ENCODE measurements at places on chromosomes 12 and 14.

GRCh38 chr14:103100281-103101121 is 6.0 kb downstream of the EXOC3L4 start:
- DNase-seq, result no peak

- DNase-seq, result no peak
These were observed 60.6 kb downstream of the FBXL14 start for GRCh38 chr12:1533602-1534304.

GRCh38 chr12:569091-569676 is 94.1 kb downstream of the NINJ2 start:
- DNase-seq, result no peak

DNA sequence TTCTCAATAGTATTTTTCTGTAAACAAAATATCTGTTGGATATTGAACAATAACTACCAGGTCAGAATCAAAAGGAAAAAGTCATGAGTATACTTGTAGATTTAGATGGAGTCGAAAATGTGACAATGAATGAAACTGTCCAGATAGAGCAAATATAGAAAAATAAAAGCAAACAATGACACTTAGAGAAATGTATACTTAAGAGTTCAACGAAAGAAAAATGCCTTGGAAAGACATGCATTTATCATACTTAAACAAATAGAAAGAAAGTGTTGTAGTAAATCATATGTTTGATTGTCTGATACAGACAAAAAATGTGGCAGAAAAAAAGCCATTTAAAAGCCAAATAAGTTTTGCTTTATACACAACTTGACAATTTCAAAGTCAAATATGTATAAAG is 571.2 kb upstream of the MGAT4C start:
- DNase-seq, result no peak

- peak; percentile 14 for DNase-seq
These were observed 30.8 kb downstream of the GALNT4 start for GRCh38 chr12:89493670-89494302.

GRCh38 chr12:42812086-42812485 is 222.5 kb upstream of the PRICKLE1 start:
- DNase-seq, result no peak

DNA sequence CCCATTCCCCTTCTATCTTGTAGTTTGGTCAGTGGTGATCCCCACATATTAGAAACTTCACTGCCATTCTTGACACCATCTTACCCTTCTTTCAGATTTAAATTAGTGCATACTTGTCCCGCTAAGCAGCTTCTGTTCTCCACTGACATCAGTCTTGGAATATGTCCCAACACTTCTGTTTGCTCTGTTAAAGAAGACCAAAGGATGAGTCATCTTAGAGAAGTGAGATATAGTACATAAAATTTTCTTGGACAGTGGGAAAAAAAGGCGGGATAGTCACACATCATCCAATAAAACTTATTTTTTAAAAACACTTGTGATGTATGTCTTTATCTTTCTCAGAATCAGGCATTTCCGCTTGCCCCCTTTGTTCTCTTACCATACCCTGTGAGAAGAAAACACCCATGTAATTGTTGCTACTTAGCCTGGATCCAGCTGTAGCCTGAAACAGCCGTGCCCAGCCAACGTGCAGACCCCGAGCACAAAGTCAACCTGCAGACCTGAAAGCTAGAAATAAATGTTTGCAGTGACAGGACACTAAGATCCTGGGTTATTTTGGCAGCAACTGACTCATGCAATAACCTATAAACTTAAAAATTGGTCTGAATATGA is 100.1 kb upstream of the PDE3A start:
- no peak for DNase-seq

DNA sequence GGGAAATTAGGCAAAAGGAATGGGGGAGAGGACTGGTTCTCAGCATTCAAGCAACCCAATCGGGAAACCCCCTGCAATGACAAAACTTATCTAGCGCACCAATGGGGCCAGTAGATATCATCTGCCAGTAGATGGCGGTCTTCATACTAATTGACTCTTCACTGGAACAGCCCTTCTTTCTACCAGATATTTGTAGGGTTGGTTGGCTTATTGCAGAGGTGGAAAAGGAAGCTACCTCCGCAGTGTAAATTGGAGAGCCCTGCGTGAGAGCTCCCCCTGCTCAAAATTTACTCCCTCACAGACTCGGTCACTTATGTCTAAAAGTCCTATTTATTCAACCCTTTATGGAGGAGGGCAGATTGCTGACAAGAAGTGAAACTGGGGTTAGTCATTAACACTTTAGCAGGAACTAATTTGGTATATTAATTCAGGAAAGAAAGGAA is 166.1 kb upstream of the CCND2 start:
- DNase-seq, result peak; percentile 90

- no peak for DNase-seq
These were observed 13.5 kb downstream of the SLC38A2 start for GRCh38 chr12:46358791-46359666.

DNA sequence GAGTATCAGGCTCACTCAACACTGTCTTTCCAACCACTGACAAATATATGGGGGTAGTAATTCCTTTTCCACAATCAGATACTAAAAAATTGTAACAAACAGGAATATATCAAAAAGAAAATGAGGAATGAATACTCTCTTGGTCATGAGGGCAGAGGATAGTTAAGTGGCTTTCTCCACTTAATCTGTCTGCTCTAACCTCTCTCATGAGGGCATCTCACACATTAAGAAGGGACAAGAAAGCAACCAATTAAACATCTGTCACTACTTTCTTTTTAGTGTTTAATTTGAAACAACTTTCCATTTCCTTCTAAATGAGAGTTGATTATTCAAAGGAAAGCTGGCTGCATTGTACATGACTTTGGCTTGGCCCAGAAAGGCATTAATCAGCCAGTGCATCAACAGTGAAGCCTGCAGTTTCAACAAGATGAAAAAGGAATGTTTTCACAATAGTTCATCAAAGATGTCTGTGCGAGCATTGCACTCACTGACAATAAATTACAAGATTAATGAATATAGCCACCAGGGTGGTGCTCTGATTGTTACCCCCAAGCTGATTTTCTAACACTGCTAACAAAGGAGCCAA is 142.0 kb downstream of the SEC23A start:
- no peak for DNase-seq

GRCh38 chr14:96410119-96410518 is 18.2 kb downstream of the AK7 start:
- DNase-seq, result no peak

GRCh38 chr12:39440101-39440500 is 2.8 kb downstream of the KIF21A start:
- no peak for DNase-seq

GRCh38 chr14:67577909-67578749 is 21.9 kb downstream of the PIGH start:
- no peak for DNase-seq

DNA sequence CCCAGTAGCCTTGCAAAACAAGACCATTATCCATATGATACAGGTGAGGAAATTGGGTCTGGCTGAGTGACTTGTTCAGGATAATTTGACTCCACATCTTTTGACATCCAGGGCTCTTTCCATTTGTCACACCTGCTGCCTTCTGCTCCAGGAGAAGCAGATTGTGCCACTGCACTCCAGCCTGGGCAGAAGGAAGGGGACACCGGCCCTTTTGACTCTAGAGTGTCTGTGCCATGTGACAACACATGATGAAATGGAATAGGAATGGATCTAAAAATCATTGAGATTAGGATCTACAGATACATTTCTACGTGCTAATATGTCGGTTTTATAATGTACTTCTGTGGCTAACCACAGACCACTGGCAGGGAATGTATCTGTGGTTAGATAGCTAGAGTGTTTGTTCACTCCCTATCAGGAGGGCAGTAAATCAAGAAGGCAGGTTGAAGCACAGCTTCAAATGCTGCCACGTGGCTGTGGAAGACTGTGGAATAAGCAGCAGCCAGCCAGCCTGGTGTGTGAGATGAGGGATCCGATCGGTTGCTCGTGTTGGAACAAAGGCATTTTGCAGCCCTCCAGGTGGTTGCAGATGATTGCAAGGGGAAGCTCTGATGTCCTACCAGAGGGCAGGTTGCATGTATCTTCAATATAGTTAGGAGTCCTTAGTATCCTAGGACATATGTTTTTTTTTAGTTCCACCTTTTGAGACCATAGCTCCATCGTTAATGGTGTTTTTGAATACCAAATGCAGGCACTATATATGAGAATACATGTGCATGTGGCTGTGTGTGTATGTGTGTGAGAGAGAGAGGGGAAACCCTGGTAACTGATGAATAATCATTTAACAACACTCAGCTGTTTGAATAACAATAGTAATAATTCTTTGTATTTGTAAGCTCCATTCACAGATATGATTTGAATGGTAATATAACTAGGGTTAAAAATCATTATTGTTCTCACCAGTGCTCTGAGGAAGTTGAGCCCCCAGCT is 28.6 kb downstream of the EML1 start:
- no peak for DNase-seq

- DNase-seq, result no peak
These were observed 3.0 kb downstream of the ANKS1B start for GRCh38 chr12:99981639-99982190.

DNA sequence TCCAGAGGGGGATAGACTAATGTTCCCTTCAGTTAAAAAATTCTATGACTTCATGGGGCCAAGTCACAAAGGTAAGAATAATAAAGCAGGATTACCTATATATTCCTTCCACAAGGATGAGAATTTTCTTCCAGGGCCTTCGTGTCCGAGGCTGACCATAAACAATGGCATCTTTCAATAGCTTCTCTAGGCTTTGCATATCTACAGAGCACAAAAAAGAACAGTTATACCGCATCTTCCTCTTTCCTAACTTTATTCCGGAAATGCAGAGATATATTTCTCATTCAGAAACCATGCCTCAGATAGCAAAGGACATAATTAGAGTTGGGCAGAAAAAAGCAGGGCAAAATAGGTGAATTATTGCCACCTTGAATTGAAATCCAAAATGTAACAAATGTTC is 58.3 kb upstream of the ISM2 start:
- DNase-seq, result no peak

GRCh38 chr14:85533023-85533860 is 3.3 kb downstream of the FLRT2 start:
- DNase-seq, result peak; percentile 28

DNA sequence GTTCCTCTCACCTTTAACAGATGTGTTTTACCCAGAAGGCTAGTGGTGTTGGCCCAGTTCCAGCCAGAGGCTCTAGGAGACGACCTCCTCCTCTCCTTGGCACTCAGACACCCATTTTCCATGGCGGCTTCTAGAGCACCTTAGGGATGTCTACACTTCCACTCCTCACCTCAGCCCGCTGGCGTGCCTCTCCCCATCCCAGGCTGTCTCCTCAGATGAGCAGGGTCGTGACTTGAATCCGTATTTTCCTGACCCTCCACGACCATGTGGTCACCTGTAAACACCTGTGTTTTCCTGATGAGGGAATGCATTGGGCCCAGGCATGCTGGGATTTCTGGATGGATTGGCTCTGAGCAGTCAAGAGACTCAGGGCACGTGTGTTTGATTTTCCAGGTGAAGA is 21.8 kb upstream of the RIN3 start:
- DNase-seq, result no peak

DNA sequence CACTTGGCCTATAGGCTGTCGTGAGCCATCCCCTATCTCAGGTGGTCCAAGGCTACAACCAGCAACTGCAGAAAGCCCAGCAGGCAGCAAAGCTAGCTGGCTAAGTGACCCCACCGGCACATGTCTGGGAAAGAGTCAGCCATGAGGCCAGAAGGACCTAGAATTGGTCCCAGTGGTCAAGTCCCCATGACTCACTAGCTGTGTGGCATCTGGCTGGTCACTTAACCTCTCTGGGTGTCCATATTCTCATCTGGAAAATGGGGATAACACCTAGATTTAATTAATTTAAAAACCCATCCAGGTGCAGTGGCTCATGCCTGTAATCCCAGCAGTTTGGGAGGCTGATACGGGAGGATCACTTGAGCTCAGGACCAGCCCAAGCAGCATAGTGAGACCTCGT is 37.6 kb downstream of the SYNE3 start:
- no peak for DNase-seq

- DNase-seq, result no peak
These were observed 1.8 kb upstream of the CKAP4 start for GRCh38 chr12:106249411-106250135.

- DNase-seq, result no peak
These were observed 14.1 kb downstream of the PPFIBP1 start for GRCh38 chr12:27537855-27538675.

DNA sequence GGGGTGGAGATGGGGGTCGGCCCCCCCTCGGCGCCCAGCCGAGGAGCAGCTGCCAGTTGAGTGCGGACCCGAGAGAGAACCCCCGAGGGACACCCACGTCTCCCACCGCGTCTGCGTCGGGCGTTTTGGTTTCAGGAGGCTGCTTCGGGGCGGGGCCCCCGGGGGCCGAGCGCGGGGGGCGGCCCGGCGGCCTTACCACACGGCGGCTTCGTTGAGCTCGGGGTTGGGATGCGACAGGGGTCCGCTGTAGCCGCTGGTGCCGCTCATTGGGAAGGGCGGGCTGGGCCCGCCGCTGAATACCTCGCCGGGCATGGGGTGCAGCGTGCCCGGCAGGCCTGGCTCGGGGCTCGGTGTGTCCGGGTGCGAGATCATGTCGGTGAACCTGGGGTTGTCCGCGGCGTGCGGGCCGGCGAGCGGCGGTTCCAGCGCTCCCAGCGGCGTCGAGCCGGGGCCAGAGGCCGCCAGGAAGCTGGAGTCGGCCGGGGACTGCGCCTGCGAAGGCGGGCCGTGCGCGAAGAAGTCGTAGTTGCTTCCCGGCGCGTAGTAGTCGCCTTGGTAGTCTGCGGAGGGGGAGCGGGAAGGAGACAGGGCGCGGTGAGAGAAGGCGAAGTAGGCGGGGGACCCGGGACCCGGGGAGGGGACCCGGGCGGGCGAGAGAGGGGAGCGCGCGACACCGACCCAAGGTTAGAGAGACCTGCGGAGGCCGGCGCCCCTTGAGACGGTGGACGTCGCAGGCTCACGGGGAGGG is 8.5 kb downstream of the LHX5 start:
- no peak for DNase-seq

DNA sequence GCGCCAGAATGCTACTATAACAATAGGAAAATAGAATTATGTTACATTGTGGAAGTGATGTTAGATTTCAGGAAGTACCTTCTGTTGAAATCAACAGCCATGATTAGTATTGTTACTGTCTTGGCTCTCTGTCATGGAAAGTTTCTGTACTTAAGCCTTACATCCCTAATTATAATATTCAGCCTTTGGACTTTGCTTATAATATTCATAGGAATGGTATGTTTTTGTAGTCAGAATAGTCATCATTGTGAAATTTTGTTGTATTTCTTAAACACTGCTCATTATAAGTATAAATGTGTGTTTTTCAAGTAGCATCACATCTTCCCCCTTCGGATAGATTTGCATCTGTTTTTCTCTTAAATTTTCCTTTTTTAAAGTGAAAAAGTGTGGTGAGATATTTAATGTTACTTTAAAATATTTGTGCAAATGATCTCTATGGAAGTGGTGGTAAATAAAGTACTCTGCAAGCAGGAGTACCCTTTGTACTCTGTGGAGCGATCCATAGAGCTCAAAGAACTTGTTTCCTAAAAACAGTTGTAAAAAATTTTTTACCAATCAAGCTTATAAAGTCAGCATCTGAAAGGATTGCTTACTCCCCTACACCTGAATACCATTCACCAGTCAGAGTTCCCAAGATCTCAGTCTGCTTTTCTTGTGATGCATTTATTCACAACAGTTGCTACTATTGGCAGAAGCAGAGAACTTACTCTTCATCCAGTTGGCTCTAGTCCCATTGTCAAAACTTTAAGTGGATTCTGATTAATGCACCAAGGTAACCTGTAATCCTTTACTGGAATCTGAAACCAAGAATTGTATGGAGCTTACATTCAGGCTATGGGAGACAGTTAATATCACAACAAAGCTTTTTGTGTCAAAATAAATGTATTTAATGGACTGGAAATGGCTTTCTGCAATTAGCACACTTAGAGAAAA is 87.8 kb downstream of the RIC8B start:
- DNase-seq, result peak; percentile 24

GRCh38 chr12:85448548-85449139 is 168.6 kb downstream of the ALX1 start:
- peak; percentile 3 for DNase-seq
